Common myeloid progenitor, CD34-positive (primary cell): ENCODE measurements at places on chromosomes 3 and 15.

DNA sequence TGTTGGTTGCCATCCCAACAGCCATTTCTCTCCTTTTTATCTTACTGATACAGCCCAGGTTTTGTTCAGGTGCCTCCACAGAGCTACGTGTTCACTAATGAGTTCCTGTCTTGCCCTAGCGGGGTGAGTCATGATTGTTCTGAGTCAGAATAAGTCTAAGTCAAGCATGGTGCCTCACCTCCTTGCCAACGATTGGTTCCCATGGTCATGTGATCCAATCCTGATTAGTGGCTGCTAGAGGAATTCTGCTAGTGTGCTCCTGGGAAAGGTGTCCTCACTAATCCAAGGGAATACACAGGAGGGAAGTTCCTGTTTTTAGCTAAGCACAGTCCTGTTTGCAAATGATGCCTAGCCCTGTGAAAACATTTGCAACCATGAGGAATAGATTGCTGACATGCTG lies 99.8 kb downstream of the NSUN3 start:
- H3K4me3 ChIP-seq = no peak overlapping the region
- peaks cover 2% of the 10 kb centered on the region for H3K4me1 ChIP-seq
- H3K27me3 ChIP-seq = no peaks in the 10 kb centered on the region
- H3K36me3 ChIP-seq = no peaks in the 10 kb centered on the region

DNA sequence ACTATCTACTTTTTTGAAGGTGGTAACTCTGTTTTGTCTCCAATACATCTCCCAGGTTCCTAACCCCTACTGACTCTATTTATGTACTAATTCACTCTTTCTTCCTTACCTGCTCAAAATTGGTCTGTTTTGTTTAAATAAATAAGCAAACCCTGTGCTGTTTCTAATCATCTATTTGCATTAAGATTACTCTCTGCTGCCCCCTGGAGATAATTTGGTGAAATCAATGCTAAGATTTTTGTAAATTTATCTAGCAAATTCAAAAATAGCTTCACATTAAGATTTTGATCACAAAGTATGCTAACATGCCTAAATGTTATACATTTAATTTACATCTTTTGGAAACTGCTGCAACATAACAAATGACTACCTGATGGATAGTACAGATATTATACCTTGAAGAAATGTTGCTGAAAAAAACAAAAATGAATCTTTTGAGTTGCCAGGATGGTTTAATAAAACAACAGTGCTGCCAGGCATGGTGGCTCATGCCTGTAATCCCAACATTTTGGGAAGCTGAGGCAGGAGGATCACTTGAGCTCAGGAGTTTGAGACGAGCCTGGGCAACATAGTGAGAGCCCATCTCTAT lies 4.4 kb upstream of the CD200R1 start:
- H3K4me3 ChIP-seq = no peak overlapping the region
- no peaks in the 10 kb centered on the region for H3K36me3 ChIP-seq
- peak; percentile 67 for DNase-seq
- peaks cover 22% of the 10 kb centered on the region for H3K4me1 ChIP-seq
- H3K27ac ChIP-seq = no peak overlapping the region
- no peaks in the 10 kb centered on the region for H3K27me3 ChIP-seq

GRCh38 chr3:69328103-69328962 lies 57.6 kb downstream of the FRMD4B start:
- peaks cover 8% of the 10 kb centered on the region for H3K36me3 ChIP-seq
- H3K4me3 ChIP-seq = no peak overlapping the region
- peaks cover 84% of the 10 kb centered on the region for H3K4me1 ChIP-seq
- peak overlapping the region; percentile 71 for H3K27ac ChIP-seq
- DNase-seq = no peak

DNA sequence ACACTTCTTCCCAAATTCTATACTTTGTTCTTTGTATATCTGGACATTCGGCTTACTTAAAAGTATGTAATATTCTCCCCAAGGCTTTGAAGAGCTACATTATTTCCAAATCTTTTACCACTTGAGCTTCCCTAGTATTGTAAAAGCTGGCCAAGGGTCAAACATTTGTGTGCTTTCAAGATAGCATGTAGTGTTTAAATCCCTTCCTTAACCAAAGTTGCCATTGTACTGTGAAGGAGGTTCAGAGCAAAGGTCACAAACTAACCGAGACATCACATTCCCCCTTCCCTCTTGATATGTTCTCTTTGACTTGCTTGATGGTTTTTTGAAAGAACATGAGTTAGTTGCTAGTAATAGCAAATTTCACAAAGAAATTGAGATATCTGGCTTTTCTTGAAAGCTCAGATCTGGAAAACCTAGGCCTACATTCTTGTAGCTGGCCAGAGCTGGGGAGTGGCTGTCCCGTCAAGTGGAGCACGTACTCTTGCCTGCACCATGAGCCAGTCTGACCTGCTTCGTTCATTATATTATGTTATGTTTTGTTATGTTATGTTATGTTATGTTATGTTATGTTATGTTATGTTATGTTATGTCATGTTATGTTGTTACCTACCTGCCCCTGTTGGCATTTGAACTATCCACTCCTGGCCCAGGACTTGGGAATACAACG lies 60.2 kb downstream of the FILIP1L start:
- H3K36me3 ChIP-seq = no peaks in the 10 kb centered on the region
- no peak overlapping the region for H3K27ac ChIP-seq
- H3K27me3 ChIP-seq = no peaks in the 10 kb centered on the region
- H3K4me1 ChIP-seq = no peaks in the 10 kb centered on the region

DNA sequence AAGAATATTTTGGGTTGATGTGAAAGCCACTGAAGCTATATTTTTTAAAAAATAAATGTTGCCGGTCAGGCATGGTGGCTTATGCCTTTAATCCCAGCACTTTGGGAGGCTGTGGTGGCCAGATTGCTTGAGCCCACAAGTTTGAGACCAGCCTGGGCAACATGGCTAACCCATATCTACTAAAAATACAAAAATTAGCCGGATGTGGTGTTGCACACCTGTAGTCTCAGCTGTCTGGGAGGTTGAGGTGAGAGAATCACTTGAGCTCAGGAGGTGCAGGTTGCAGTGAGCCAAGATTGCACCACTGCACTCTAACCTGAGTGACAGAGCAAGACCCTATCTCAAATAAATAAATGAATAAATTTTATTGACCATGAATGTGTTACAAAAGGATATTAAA lies 39.6 kb downstream of the GOLM2 start:
- DNase-seq = no peak
- no peak overlapping the region for H3K27ac ChIP-seq
- no peak overlapping the region for H3K4me3 ChIP-seq
- H3K27me3 ChIP-seq = no peaks in the 10 kb centered on the region
- peaks cover 2% of the 10 kb centered on the region for H3K36me3 ChIP-seq

DNA sequence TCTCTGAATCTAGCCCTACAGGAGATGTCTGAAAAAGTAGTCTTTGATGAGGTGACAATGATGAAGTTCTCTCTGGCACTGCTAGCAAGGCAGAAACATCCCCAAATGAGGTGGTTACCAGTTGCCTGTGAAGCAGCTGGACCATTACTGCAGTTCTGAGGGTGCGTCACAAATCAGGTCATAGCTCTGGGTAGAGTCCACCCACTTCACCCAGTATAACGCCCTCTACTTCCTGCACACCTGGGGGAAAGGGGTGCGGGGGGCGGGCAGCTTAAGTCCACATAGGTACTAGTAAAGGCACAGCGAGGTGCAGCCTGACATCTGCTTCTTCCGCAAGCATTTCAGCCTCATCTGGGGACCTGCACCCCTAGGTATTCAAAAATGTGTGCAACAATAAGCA lies 13.4 kb upstream of the SATB1 start:
- DNase-seq = no peak
- no peak overlapping the region for H3K27ac ChIP-seq
- no peak overlapping the region for H3K4me3 ChIP-seq
- peaks cover 3% of the 10 kb centered on the region for H3K36me3 ChIP-seq

DNA sequence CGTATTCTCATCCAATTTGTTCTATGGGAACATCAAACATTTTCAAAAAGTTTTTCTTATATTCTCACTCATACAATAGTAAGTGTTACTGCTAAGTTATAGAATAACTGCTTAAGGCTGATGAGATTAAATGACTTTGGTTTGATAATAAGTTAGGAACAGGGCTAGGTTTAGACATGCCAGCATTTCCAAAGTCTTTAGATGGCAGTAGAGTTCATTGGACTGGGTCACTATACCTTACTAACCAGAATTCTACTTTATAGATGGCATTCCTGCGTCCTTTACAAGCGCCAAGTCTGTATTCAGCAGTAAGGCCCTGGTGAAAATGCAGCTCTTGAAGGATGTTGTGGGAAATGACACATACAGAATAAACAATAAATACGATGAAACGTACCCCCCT lies 21.7 kb downstream of the PLAAT1 start:
- no peak for DNase-seq
- H3K27ac ChIP-seq = no peak overlapping the region
- no peak overlapping the region for H3K4me3 ChIP-seq
- no peaks in the 10 kb centered on the region for H3K27me3 ChIP-seq
- no peaks in the 10 kb centered on the region for H3K4me1 ChIP-seq

DNA sequence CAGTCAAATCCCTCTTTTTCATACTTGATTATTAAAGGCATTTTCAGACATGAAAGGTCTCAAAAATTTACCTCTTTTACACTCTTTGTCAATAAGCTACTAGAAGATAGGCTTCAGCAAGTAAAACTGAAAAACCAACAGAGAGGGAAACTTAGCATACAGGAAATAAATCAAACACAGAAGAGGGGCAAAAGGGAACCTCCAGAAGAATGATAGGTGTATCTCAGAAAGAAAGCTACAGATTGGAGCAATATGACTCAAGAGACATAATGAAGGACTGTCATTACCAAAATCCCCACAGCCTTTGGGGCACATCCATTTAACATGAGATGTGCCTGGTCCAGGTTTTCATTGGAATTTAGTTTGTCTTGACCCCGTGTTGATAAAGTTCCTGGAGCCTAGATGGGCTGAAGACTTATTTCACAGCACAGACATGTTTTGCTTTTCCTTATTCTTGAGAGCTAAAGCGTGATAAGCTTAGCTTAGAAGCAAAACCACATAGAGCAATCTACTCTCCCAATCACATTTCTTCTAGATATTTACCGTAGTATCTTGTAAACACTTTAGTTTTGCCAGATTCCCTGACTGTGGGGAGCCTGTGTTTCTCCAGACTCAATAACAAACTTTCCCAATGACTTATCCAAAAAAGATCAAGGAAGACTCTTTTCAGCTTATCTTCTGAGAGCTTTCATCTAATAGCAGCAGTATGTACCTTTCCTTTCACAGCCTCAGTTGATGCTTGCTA lies 11.7 kb downstream of the LRRFIP2 start:
- H3K4me3 ChIP-seq = no peak overlapping the region
- peaks cover 3% of the 10 kb centered on the region for H3K36me3 ChIP-seq
- DNase-seq = no peak

DNA sequence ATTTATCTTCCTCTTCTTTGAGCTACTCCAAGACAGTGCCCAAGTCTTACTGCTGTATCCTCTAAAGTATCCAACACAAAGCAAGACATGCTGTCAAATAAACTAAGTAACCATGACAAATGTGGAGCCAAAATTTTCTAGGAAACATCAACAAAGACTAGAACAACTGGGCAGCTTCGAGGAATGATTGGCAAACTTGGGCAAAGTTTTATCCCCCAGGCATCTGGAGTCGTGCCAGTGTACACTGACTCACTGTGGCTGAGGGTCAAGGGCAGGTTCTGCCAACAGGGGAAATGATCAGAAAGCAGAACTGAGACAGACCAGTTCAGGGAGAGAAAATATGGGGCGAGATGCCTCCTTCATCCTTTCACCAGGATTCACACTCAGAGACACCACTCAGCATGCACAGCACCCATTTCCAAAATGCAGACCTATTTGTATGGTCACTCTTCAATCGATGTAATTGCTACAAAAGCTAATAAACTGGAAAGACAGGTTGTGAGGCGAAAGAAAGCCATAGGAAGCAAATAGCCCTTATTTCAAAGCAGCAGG lies 65.8 kb downstream of the MB21D2 start:
- H3K27ac ChIP-seq = no peak overlapping the region
- H3K4me1 ChIP-seq = peaks cover 3% of the 10 kb centered on the region
- H3K36me3 ChIP-seq = no peaks in the 10 kb centered on the region

GRCh38 chr15:100781961-100782530 lies 97.6 kb upstream of the ALDH1A3 start:
- H3K4me1 ChIP-seq = no peaks in the 10 kb centered on the region
- no peak overlapping the region for H3K27ac ChIP-seq
- no peak overlapping the region for H3K4me3 ChIP-seq
- no peaks in the 10 kb centered on the region for H3K36me3 ChIP-seq

GRCh38 chr3:175989161-175989560 lies 1130.0 kb downstream of the NAALADL2 start:
- H3K4me1 ChIP-seq = no peaks in the 10 kb centered on the region
- H3K27me3 ChIP-seq = no peaks in the 10 kb centered on the region
- H3K4me3 ChIP-seq = no peak overlapping the region
- no peak overlapping the region for H3K27ac ChIP-seq
- H3K36me3 ChIP-seq = no peaks in the 10 kb centered on the region
- DNase-seq = no peak

DNA sequence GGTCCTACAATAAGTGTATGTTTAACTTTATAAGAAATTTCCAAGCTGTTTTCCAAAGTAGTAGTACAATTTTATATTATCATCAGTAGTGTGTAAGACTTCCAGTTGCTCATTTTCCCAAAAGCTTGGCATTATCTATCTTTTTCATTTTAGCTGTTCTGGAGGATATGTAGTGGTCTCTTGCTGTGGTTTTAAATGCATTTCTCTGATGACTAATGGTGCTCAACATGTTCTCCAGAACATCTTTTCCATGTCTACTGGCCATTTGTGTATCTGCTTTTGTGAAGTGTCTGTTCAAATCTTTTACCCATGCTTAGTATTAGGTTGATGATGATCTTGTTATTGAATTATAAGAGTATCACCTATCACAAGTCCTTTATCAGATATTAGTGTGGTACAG lies 13.3 kb downstream of the BCL2A1 start:
- H3K36me3 ChIP-seq = no peaks in the 10 kb centered on the region
- no peak overlapping the region for H3K27ac ChIP-seq
- no peak overlapping the region for H3K4me3 ChIP-seq

GRCh38 chr3:25454005-25454927 lies 26.2 kb downstream of the RARB start:
- no peak overlapping the region for H3K4me3 ChIP-seq
- no peaks in the 10 kb centered on the region for H3K36me3 ChIP-seq
- DNase-seq = no peak
- H3K27me3 ChIP-seq = no peaks in the 10 kb centered on the region
- no peak overlapping the region for H3K27ac ChIP-seq

DNA sequence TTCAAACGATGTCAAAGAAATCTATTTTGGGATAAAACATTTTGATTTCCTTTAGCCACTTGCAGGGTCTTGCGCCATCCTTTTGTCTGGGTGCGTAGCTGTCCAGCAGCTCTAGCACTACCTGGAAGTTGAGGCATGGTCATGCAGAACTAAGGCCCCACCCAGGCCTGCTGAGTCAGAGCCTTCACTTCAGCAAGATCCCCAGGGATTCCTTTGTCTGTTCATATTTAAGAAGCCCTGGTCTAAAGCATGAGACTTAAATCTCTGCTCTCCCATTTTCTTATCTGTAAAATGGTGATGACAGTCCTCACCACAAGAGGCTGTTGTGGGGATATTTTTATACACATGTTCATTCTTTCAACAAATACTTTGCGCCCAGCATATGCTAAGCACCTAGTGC lies 99.0 kb upstream of the CTDSPL start:
- H3K27me3 ChIP-seq = no peaks in the 10 kb centered on the region
- no peak overlapping the region for H3K27ac ChIP-seq
- DNase-seq = no peak
- H3K4me3 ChIP-seq = no peak overlapping the region
- H3K36me3 ChIP-seq = no peaks in the 10 kb centered on the region
